ENCODE measurements at places on chromosomes 16 and 17. TPM values are rescaled to one million over a fixed set of nuclear protein-coding genes. Genes with fewer than 3 reads are reported as not detected.

The CCL17 gene
- total RNA-seq, result not detected

The GNGT2 gene
- not detected for total RNA-seq

The EVI2A gene
- total RNA-seq, result 0.39 TPM

The TOM1L1 gene
- 54.8 TPM for total RNA-seq

The ST6GALNAC1 gene
- not detected for total RNA-seq

The SLFN13 gene
- total RNA-seq, result 2.7 TPM

The CMTM3 gene
- 24.7 TPM for total RNA-seq

The FLCN gene
- total RNA-seq, result 12.8 TPM

The KRTAP4-1 gene
- total RNA-seq, result not detected

The PTX4 gene
- total RNA-seq, result not detected

The PPY gene
- total RNA-seq, result 1.6 TPM

Data from hair follicular keratinocyte (primary cell).